ENCODE measurements at places on chromosomes 16 and 17. TPM values are rescaled to one million over a fixed set of nuclear protein-coding genes. Genes with fewer than 3 reads are reported as not detected.

The WNT9B gene
- polyA plus RNA-seq: 8.5 TPM

The SDR42E2 gene
- polyA plus RNA-seq: 0.22 TPM

The CARD14 gene
- polyA plus RNA-seq: 2.2 TPM

DNA sequence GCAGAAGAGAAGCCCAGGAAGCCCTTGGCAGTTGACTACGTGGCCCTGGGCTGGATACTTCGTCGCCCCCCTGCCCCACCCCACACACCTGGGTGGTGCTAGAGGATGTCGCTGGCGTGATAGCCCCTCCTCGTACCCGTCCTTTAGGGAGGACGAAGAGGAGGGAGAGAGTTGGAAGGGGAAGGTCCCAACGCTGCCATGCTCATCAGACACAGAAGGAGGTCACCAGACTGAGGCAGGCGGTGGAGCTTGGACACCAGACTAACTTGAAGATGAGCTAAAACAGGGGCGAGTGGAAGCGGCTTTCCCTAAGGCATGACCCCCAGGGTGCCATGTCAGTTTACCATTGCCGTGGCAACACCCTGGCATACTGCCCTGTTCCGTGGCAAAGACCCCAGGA is 11.0 kb downstream of the AIPL1 start:
- no peak for DNase-seq

The AANAT gene
- polyA plus RNA-seq: 0.50 TPM

DNA sequence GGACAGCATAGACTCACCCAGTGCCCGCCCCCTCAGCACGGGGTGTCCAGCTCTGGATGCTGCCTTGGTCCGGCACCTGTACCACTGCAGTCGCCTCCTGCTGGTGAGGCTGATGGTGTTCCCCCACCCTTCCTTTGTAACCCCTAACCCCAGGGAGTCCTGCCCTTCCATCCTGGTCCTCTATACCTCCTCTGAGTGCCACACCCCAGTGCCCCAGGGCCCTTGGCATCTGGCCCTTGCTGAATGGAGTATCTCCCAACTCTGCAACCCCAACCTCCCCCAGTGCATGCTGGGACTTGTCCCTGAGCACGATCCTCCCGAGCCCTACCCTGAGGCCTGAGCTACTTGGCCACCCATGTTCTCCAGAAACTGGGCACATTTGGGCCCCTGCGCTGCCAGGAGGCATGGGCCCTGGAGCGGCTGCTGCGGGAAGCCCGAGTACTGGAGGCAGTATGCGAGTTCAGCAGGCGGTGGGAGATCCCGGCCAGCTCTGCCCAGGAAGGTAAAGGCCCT is 15.8 kb downstream of the RIPOR1 start:
- DNase-seq: no peak

- no peak for DNase-seq
These were observed 241.6 kb downstream of the XYLT1 start for GRCh38 chr16:17229131-17229530.

DNA sequence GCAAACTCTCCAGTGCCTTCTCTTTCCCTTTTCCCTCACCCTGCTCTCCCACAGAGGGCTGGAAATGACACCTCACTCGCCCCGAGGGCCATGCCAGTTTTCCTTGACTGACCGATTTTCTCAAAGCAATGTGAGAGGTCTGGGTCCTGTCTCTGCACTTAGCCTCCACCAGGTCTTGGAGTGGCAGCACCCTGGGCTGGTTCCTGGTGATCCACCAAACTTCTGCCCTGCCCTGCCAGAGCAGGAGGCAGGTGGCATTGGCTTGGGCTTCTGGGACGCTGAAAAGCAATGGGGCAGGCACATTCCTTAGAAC is 97.5 kb downstream of the RAB11FIP4 start:
- no peak for DNase-seq

DNA sequence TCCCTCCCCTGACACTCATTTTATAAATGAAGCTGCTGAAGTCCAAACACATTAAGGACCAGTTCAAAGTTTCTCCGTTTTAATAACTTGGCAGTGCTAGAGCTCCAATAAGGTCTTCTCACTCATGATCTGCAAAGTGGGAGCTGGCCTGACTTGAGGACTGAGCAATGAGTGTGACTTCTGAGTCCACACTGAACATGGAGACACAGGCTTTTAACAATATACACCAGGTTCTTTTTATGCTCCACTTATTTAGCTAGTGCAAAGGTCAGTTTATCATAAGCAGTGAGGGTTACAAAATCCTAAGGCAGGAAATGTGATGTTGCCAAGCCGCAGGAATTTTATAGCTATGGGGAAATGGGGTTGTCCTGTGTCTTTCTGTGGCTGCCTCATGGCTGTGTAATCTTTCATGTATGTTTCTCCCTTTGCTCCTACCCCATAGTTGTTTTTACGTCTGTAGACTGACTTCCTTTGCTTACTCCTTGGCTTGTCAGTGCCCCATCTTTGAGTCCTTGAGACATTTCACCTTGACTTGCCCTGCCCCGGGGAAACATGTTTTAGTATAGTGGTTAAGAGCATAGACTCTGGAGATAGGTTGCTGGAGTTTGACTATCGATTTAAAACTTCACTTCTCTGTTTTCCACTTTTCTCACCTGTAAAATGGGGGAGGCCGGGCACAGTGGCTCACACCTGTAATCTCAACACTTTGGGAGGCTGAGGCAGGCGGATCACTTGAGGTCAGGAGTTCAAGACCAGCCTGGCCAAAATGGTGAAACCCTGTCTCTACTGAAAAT is 12.2 kb upstream of the MMD start:
- no peak for DNase-seq

GRCh38 chr16:26382586-26382985 is 684.1 kb upstream of the C16orf82 start:
- DNase-seq: no peak

The FBXL16 gene
- polyA plus RNA-seq: 0.75 TPM

The ASGR1 gene
- 6.1 TPM for polyA plus RNA-seq

The P2RX5 gene
- 0.95 TPM for polyA plus RNA-seq

DNA sequence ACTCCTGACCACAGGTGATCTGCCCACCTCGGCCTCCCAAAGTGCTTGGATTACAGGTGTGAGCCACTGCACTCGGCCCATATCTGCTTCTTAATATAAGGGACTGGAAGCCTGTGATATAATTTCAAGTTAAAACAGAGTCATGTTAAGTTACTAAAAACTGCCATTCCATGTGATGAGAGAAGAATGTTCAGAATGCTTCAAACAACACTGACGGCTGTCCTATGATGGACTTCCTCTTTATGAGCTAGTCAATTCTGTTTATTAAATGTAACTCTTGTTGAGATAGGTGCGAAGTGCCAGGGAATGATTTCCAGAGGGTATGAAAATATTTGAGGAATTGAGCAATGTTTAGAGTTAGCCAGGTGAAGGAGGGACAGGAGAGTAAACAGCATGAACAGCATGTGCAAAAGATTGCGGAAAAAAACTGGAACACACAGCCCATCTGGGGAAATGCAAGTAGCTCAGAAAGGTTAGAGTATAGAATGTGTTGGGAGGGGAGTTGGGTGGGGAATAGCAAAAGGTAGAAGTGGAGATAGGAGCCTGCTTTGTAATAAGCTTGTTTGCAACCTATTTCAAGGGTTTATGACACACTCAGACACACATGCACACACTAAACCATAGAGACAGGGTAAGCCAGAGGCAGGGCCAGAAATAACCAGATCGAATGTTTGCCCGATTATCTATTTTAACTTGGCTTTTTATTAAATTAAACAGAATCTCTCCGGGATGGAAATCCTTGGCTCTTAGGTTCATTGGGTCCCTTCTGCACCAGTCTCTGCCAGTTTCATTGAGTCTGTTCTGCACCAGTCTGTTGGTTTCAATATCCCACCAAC is 135.6 kb upstream of the COX10 start:
- no peak for DNase-seq

The SRCIN1 gene
- 3.7 TPM for polyA plus RNA-seq

DNA sequence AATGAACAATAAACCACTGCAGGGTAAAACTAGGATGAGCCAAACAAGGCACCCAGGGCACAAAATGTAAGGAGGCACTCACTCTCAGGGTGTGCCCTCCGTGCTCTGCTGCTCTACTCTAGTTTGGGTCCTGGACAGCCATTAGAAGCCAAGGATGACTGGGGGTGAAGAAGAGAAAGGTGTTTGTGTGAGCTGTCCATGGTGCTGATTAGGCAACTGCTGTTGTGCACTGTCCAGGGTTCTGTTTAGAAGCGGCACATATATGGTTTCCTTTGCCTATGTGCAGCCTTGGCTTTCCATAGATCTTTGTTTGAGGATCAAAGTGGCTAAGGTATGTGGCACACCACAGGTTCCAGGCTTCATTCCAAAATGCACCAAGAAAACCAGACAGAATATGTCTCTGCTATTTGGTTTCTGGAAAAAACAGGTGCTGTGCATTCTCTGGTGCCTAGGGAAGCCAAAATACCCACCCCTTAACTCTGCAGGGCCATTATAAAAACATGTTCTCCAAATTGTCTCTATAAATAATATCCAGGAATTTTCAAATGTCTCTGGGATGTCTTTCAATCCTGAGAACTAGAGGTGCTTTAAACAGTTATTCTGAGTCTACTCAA is 123.5 kb downstream of the CBLN1 start:
- peak; percentile 71 for DNase-seq

DNA sequence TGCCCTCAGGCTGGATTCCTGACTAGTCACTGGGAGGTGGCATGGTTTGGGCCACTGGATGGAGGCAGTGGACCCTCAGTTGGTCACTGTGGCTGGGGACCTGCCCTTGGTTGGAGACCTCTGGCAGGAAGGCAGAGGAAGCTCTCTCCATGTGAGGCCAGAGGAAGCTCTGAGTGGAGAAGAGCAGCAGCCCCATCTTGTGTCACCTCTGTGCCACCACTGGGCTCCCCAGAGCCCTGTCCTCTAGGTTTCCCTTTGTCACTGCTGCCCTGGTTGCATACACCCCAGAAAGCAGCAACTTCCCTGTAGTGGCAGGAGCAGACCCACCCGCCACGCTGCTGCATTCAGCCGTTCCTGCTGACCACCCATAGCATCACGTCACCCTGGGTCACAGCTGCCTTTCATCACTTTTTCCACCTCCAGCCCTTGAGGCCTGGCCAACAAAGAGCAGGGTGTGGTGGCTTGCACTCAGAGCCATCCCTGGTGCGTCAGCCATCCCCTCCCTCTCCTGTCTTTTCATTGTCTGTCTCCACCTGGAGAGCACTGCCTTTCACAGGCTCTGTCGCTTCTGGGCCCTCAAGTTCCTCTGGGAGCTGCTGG is 11.9 kb downstream of the CTRL start:
- no peak for DNase-seq

Data from left kidney (tissue), 8 donors.